CD4-positive, alpha-beta memory T cell (primary cell): ENCODE measurements at places on chromosomes 5 and 9. TPM values are rescaled to one million over a fixed set of nuclear protein-coding genes. Genes with fewer than 3 reads are reported as not detected.

Gene CDX1
- not detected for polyA plus RNA-seq

Gene MINAR2
- not detected for polyA plus RNA-seq

Gene HRH2
- 0.63 TPM for polyA plus RNA-seq

Gene DAP
- 39.4 TPM for polyA plus RNA-seq

Gene OMD
- 0.09 TPM for polyA plus RNA-seq

Gene ADRB2
- 3.6 TPM for polyA plus RNA-seq

Gene SHROOM1
- polyA plus RNA-seq = not detected
